ENCODE measurements at places on chromosomes 7 and 10. TPM values are rescaled to one million over a fixed set of nuclear protein-coding genes. Genes with fewer than 3 reads are reported as not detected.

DNA sequence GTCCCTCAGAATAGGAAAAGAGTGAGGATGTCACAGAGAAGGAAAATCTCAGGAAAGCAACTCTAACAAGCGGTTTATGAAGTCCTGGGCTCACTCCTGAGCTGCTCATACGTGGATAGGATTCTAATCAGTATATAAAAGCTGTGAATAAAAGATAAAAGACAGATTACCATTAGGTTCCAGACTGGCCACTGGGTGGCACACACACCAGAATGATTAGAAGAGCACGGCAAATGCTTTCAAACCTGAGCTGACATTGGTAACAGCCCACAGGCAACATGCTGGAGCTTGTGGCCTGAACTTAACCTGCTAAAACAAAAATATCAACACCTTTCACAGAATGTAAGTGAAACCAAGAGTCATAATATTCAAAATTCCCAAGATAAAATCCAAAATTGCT, 370.8 kb downstream of the GRID1 start:
- DNase-seq = peak; percentile 34

DNA sequence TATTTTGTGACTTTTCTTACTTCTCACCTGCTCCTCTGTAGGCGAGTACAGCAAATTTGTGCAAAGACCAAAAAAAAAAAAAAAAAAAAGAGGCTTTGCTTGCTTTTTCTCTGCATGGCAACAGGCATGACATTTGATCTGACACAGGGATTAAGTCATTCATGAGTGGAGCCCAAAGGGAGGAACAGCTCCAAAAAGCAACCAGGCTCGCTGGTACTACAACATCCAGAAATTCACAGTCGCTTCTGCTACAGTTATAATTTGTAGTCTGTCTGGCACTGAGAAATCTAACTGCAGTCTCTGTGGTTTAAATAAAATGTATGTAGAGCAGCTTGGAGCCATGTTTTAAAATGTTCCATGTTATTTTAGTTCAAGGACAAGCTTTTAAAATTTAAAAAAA, 31.7 kb downstream of the MKX start:
- DNase-seq = no peak

DNA sequence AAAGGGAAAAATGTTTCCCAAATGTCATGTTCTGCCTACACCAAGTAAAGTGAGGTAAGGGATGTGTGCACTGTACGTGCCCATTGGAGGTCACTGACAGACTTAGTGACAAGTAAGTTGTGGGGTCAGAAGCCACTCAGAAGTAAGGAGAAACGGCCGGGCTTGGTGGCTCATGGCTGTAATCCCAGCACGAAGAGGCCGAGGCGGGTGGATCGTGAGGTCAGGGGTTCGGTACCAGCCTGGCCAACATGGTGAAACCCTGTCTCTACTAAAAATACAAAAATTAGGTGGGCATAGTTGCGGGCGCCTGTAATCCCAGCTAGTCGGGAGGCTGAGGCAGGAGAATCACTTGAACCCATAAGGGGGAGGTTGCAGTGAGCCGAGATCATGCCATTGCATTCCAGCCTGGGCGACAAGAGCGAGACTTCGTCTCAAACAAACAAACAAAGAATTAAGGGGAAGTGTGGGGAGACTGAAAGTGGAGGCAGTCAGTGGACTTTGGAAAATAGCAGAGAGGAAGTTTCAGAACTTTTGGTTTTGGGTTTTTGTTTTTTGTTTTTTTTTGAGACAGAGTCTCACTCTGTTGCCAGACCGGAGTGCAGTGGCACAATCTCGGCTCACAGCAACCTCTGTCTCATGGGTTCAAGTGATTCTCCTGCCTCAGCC, 114.8 kb downstream of the WDFY4 start:
- no peak for DNase-seq

DNA sequence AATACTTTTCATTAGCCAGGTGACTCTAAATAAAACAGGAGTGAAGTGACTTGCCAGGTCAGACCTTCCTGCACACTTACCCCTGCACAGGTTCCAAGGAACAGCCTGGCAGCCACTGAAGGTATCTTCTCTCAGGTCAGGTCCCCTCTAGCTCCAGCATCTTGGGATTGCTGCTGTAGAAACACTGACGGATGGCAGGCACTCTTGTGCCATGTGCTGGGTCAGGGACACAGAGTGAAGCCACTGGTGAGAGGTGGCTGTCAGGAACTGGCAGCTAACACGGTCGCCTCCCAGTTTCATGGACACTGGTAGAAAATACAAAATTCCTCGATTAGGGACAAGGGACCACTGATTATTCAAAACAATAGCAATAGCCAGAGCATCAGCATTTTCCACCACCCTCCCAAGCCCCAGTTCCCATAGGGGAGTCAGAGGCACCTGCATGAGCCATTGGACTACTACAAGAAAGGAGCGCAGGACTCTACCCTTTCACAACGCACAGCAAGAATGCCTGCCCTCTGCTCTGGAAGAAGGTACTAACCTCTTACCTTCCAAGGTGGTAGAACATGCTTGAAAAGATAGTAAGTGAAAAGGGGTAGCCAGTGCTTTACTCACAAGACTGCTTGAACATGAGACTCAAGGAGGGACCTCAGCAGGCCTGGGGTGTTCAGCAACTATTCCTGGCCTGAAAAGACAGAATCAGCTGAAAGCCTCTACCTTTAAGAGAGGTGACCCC, 5.1 kb upstream of the MYO1G start:
- no peak for DNase-seq

- DNase-seq = peak; percentile 77
Measured at GRCh38 chr10:70478191-70479164, at the start of gene PALD1. PALD1 (plus strand) TSS chr10:70478767; CDS start chr10:70525952, 47,185 bp downstream.

DNA sequence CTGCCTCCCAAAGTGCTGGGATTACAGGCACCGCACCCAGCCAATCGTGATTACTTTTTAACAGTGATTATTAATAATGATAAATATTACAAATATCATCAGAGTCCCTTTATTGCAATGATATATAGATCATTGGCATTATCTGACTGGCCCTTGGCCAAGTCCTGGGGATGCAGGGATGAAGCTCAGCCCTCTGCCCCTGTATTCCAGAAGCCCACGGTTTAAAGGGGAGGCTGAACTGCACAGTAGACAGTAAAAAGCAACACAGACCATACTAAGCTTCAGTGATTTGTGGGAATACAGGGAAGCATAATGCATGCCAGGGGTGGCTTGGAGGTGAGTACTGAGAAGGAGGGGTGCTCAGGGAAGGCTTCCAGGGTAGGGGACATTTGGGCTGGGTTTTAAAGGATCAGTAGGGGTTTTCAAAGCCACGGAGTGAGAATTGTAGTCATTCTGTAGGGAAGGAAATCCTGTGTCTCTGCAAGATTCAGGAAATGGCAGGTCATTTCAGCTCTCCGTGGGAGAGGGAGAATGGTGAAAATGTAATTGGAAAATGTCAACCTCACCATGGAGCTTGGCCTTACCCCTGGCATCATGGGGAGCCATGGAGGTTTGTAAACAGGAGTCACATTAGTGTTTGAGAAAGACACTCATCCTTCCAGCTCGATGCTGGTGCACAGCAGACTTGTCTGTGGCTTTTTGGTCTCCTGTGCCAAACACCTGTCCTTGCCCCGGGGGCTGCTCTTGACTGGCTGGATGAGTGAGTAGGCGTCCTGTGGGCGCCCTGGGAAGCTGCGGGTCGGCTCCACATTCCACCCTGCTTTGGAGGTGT, 8.8 kb downstream of the ADAMTS14 start:
- no peak for DNase-seq

DNA sequence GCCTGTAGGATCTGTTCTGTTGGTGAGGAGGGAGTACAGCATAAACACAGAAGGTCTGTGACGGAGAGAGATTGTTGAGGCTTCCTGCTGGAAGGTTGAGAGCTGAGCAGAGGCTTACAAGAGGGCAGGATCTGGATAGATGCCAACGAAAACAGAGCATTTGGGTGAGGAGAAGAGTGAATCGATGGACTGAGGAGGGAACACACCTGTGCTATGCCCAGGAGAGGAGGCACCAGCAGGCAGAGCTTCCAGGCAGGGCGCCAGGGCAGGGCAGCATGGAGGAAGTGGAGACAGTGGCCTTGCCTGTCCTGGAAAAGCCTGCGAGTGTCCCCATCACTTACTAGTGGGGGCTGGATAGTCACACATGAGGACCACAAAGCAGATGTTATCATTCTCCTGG, 282.9 kb downstream of the PAXIP1 start:
- DNase-seq = no peak

The RET gene
- 0.28 TPM for total RNA-seq

The ASZ1 gene
- total RNA-seq = not detected

The PCDH15 gene
- total RNA-seq = 0.05 TPM

The MYOZ1 gene
- total RNA-seq = 4.0 TPM
